M059J (cell line): ENCODE measurements at places on chromosomes 3 and 15. TPM values are rescaled to one million over a fixed set of nuclear protein-coding genes. Genes with fewer than 3 reads are reported as not detected.

Gene ITGA11
- total RNA-seq = 31.2 and 54.7 TPM in 2 replicates

Gene CYP8B1
- not detected in 2 replicates for total RNA-seq

Gene FBXO22
- 35.8 and 57.4 TPM in 2 replicates for total RNA-seq

Gene SOX2
- total RNA-seq = 1.6 and 2.0 TPM in 2 replicates

Gene TP63
- 0.07 TPM in 1 of 2 replicates, not detected in the other for total RNA-seq
